ENCODE measurements at places on chromosomes 7 and 10. TPM values are rescaled to one million over a fixed set of nuclear protein-coding genes. Genes with fewer than 3 reads are reported as not detected.

GRCh38 chr7:120990468-120991118 lies 2.1 kb downstream of the CPED1 start:
- H3K4me3 ChIP-seq: no peak overlapping the region
- H3K27ac ChIP-seq: peak overlapping the region; percentile 74
- no peaks in the 10 kb centered on the region for H3K27me3 ChIP-seq
- DNase-seq: no peak
- peaks cover 4% of the 10 kb centered on the region for H3K4me1 ChIP-seq

The NAT16 gene
- not detected for total RNA-seq

The SPDYE8 gene
- not detected for total RNA-seq

DNA sequence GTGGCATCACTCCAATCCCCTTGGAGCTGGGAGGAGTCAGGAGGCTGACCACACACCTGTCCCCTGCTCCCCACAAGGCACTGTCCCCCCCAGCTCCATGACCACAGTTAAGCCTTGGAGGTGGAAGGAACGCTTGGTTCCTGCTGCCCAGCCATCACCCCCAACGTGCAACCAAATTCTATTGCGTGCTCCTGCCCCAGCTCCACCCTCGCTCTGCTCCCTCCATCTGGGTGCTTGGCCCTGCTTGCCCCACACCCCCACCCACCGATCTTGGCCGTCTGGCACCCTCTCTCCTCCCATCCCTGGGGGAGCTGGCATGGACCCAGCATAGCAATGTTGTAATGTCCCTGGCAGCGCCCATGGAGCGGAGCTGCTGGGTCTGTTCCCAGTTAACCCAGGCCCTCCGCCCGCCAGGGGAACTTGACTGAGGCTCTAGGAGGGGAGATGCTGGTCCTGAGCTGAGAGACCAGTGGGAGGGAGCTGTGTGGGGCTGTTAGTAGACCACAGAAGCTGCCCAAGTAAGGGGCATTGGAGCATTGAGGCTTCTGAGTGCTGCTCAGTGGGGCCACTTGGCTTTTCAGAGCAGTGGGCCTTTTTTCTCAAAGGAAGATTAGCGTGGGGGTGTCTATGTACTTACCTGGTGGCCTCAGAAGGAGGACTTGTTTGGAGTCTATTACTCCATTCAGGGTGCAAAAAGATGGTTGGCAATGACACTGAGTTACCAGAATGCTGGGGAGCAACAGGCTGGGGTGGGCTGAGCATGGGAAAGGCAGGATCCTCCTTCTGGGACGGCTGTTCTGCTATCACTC lies 1.1 kb downstream of the EPHB6 start:
- DNase-seq: peak; percentile 92
- peaks cover 11% of the 10 kb centered on the region for H3K4me1 ChIP-seq
- H3K4me3 ChIP-seq: peak overlapping the region; percentile 66
- no peaks in the 10 kb centered on the region for H3K36me3 ChIP-seq
- H3K27ac ChIP-seq: no peak overlapping the region
- no peaks in the 10 kb centered on the region for H3K27me3 ChIP-seq

The GPER1 gene
- 12.5 TPM for total RNA-seq

The ATRNL1 gene
- 2.3 TPM for total RNA-seq

The CACUL1 gene
- 34.4 TPM for total RNA-seq

- no peak for DNase-seq
- H3K36me3 ChIP-seq: no peaks in the 10 kb centered on the region
- no peak overlapping the region for H3K27ac ChIP-seq
- H3K4me1 ChIP-seq: no peaks in the 10 kb centered on the region
- no peaks in the 10 kb centered on the region for H3K27me3 ChIP-seq
Measured at GRCh38 chr10:101323495-101323894, 30.5 kb upstream of the BTRC start.

DNA sequence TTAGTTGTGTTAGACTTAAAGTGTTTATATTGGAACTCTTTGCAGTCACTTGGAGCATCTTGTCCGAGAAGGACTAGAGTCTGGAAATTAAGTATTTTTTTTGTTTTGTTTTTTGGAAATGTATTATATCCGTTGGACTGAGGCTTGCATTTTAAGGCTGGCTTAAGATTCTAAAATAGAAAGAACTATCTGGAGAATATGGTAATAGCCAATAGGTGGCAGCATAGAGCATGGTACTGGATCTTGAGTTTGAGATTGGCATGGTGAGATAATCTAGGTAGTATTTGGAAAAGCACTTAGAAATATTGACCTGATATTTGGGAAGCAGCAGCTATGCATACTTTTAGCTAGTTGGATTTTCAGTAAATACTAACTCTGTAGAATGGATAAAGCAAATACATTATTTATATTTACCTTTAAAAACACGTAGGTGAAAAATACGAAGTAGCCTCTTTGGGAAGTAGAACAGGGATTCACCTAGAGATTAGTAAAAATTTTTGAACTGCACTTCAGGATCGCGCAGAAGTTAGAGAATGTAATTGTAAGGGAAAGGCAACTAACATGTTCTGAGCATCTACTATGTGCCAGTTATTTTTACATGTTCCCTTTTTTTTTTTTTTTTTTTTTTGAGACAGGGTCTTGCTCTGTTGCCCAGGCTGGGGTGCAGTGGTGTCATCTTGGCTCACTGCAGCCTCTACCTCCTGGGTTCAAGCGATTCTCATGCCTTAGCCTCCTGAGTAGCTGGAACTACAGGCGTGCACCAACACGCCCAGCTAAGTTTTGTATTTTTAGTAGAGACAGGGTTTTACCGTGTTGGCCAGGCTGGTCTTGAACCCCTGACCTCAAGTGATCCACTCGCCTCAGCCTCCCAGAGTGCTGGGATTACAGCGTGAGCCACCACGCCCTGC lies 78.6 kb downstream of the LCOR start:
- DNase-seq: no peak
- no peaks in the 10 kb centered on the region for H3K27me3 ChIP-seq
- no peak overlapping the region for H3K27ac ChIP-seq
- no peaks in the 10 kb centered on the region for H3K36me3 ChIP-seq

DNA sequence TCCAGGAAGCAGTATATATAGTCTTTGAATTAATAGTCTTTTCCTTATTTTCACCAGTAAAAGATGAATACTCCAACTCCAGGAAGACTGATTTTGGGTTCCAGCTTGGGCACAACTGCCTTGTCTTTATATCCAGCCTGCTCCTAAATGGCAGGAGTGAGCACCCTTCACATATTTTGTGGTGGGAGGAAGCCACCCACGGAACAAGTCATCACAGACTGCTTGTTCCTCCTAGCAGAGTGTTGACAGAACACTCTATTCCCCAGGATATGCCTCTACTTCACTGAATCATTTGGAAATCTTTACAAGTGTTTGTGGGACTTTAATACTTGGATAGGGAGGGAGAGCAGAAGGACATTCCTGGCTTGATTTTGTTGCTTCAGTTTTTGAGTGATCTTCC lies 31.7 kb downstream of the ITPRID1 start:
- no peak overlapping the region for H3K27ac ChIP-seq
- no peaks in the 10 kb centered on the region for H3K36me3 ChIP-seq
- H3K4me3 ChIP-seq: no peak overlapping the region
- no peak for DNase-seq
- no peaks in the 10 kb centered on the region for H3K4me1 ChIP-seq
- H3K27me3 ChIP-seq: no peaks in the 10 kb centered on the region

- no peak for DNase-seq
- H3K4me1 ChIP-seq: peaks cover 12% of the 10 kb centered on the region
- H3K36me3 ChIP-seq: no peaks in the 10 kb centered on the region
- no peak overlapping the region for H3K4me3 ChIP-seq
- no peaks in the 10 kb centered on the region for H3K27me3 ChIP-seq
Measured at GRCh38 chr7:74306004-74306729, 17.0 kb downstream of the CLIP2 start.

GRCh38 chr7:152462995-152463708 lies 27.3 kb upstream of the KMT2C start:
- H3K27me3 ChIP-seq: no peaks in the 10 kb centered on the region
- peak; percentile 56 for DNase-seq

The CNPY1 gene
- not detected for total RNA-seq

- H3K27ac ChIP-seq: no peak overlapping the region
- H3K27me3 ChIP-seq: peaks cover 37% of the 10 kb centered on the region
- no peak overlapping the region for H3K4me3 ChIP-seq
- H3K36me3 ChIP-seq: no peaks in the 10 kb centered on the region
Measured at GRCh38 chr10:117532003-117532385, 10.6 kb upstream of the EMX2 start.
